ENCODE measurements at places on chromosomes 12 and 14. TPM values are rescaled to one million over a fixed set of nuclear protein-coding genes. Genes with fewer than 3 reads are reported as not detected.
A peak's percentile ranks its signal among the peaks of the same experiment; 100 is the strongest.

The PTPRB gene
- total RNA-seq = 34.5 TPM

GRCh38 chr14:44897845-44898151 is 63.9 kb downstream of the KLHL28 start:
- H3K27ac ChIP-seq = peak overlapping the region; percentile 100
- H3K27me3 ChIP-seq = no peaks in the 10 kb centered on the region
- H3K36me3 ChIP-seq = no peaks in the 10 kb centered on the region
- peak overlapping the region; percentile 83 for H3K4me3 ChIP-seq
- DNase-seq = peak; percentile 93
- peaks cover 21% of the 10 kb centered on the region for H3K4me1 ChIP-seq

The MAP1LC3B2 gene
- total RNA-seq = 1.8 TPM

DNA sequence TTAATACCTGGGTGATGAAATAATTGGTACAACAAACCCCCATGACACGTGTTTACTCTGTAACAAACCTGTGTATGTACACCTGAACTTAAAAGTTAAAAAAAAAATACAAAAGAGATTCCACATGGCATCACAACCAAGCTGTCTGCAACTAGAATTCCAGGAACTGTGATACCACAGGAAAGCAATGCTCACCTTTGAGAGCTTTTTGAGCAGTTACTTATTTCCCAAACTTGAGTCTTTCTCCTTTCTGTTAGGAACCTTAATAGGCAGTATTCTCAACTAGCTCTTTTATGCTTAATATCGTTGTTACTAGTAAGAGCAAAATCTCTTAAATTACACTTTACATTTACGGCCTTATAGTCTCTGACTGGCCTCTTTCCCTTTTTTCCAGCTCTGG is 15.2 kb downstream of the PTHLH start:
- DNase-seq = no peak
- no peak overlapping the region for H3K27ac ChIP-seq
- H3K36me3 ChIP-seq = no peaks in the 10 kb centered on the region
- no peaks in the 10 kb centered on the region for H3K4me1 ChIP-seq

The TAS2R43 gene
- 1.2 TPM for total RNA-seq

DNA sequence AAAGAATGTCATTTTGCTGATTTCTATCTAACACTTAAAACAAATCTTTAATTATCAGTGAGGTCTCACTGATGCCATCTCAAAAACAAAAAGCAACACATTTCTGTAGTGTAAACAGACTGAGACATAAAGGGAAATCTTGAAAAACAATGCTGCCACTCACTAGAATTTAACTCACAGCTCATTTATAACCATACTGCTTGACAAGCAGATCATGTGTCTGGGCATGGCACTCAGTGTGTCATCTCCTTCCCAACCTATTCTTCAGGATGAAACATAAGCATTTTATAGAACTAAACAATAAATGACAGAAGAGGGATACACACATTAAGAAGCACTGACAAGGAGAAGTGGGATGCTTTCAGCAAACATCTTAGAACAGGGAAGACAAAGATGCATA is 22.4 kb downstream of the ATF7 start:
- DNase-seq = no peak
- H3K36me3 ChIP-seq = peaks cover 4% of the 10 kb centered on the region
- H3K4me1 ChIP-seq = peaks cover 34% of the 10 kb centered on the region

DNA sequence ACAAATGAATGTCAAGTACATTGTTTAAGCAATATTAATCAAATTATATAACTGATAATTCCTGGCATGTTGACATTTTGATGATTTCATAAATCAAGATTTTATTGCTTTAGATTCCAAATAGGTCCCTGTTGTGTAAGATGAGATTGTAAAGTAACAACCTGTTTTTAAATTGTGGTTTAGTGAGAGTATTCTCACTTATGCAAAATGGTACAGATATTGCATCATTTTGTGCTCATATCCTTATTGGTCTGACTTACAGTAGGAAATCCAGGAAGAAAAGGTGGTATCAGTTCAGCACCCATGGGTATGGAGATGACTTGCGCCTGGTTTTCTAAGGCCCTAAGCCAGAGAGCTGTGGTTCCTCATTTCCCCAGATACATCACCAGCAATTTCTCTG is 165.5 kb downstream of the KIF21A start:
- H3K4me1 ChIP-seq = no peaks in the 10 kb centered on the region
- no peak overlapping the region for H3K27ac ChIP-seq
- no peaks in the 10 kb centered on the region for H3K27me3 ChIP-seq
- no peak overlapping the region for H3K4me3 ChIP-seq

DNA sequence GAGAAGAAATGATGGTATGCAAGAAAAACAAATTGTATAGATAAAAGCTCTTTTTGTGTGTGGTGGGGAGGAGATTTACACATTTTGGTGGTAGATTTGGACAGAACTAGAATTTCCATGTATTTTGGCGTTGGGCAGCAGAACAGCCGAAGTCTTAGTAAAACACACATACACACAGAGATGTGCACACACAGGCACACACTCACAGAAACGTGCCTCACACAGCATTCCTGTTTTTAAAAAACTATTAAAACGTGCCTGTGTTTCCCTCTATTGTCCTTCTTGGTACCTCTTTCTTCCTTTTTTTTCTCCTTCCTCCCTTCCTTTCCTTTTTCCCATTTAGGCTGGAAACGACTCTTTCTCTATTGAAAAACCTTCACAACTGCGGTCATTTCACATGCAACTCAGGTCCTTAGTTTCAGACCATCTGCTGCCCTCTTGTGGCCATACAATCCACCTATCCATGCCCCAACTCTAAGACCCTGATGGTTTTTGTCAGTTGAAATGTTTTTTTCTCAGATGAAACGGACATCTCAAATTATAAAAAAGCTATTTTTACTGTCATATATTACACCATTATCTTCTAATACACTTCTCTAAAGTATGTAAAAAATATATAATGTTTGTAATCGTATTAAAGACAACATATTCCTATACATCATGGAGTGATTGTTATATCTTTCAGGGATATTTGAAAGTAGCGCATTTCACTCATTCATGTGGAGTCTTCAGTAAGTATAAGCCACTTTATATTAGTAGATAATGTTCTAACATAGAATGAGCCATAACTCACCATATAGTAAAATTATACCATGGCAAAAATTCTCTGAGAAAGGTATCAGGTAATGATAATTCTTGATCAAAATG is 386.7 kb upstream of the NOVA1 start:
- no peak overlapping the region for H3K27ac ChIP-seq
- DNase-seq = no peak
- no peak overlapping the region for H3K4me3 ChIP-seq
- H3K27me3 ChIP-seq = no peaks in the 10 kb centered on the region
- H3K4me1 ChIP-seq = no peaks in the 10 kb centered on the region

Measured in esophagus muscularis mucosa (tissue), 4 donors.